H1 (cell line): ENCODE measurements at places on chromosomes 11 and 22.
A peak's percentile ranks its signal among the peaks of the same experiment; 100 is the strongest.

DNA sequence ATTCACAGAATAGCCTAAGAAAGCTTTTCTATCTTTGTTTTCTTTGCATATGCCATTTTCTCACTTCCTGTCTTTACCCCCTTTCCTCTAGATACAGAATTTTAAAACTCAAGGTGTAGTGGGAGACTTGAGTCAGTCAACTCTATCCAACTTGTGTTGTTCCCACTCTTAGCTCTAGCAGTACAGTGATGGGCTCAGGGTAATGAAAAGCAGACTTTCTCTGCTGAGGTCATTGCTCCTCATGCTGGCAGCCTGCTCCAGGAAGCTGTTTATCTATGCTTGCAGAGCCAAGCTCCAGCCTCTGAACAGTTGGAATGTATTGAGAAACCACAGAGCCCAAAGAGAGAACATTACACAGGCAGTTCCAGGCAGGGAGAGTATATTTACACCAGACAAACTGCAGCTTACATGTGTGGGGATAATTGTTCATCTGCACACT, 68.1 kb downstream of the CSTPP1 start:
- no peak for DNase-seq

DNA sequence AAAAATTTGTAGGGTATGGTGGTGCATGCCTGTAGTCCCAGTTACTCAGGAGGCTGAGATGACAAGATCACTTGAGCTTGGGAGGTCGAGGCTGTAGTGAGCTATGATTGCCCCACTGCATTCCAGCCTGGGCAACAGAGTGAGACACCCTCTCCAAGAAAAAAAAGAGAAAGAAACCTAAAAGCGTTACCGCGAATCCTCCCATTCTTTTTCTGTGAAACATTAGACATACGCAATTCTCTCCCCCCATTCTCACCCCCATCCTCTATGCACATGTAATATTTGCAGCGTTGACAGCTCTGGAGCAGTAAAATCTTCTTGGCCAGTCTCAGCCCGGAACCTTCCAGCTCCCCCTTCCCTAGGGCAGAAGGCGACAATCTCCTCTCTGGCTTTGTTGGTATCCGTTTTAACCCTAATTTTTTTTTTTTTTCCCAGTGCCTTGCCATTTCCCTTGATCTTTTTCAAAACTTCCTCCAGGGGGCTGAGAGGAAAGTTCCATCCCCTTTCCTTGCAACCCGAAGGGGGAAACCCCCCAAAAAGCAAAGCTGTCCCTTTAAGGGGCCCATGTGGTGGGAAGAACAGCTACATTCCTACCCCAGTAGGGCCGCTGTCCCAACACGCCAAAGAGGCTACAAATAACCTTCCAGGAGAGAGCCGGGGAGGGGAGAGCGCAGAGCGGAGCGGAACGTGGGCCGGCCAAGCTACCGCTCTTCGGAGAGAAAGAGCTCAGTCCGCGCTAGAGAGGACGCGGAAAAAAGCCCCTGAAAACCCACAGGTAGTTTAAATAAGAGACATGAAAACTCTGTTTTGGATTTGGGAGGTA, 1.9 kb downstream of the LRP4 start:
- no peak for DNase-seq

DNA sequence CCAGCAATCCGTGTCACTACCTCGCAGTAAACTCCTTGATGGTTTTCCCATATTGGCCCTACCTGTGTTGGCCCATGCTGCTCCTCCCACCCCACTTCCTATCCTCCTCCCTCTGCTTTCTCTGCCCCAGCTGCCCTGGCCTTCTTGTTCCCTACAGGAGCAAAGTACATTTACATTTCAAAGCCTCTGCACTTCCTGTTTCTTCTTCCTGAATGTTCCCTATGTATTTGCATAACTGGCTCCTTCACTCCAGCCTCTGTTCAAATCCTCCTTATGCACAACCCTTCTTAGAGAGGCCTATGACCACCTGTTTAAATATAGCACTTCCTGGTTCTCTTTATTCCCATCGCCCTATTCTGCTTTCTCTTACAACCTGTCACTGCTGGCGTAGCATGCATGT, 62.2 kb downstream of the PARVA start:
- no peak for DNase-seq

DNA sequence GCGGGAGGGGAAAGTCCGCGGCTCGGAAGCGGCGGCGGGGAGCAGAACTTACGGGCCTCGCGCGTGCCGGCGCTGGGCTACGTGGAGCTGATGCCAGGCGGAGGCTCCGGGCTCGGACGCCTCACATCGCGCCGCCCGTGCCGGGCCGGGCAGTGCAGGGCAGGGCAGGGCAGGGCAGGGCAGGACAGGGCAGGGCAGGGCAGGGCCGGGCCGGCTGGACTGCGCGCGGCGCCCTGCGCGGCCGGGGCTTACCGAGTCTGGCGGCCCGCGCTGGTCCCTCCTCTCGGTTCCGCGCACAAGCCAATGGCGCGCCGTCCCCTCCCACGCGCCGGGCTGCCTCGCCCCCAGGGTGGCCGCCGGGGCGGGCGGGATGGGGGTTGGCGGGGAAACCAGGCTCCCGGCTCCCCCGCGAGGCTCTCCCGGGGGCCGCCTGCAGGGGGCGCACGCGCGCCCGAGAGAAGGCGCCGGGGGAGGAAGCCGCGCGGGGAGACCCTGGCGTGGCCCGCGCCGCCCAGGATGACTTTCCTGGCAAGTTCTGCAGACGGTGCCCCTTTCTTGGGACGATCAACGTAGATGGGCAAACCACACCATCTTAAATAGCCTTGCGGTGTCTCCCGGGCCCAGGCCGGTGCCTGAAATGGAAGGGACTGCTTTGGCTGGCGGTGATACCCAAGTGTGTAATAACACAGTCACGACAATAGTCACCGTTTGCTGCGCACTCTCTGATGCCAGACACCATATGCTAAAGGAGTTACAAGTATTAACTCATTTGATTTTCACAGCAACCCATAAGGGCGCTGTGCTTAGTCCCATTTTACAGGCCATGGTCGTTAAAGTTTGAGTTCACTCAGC, at the start of gene TP53I11:
TSS of gene TP53I11 (minus strand) at position 259 of the 852 bp plus-strand sequence. CDS start 12,548 bp downstream, outside the sequence.
- DNase-seq: no peak

GRCh38 chr11:96869207-96869606, 479.4 kb downstream of the JRKL start:
- DNase-seq: no peak

DNA sequence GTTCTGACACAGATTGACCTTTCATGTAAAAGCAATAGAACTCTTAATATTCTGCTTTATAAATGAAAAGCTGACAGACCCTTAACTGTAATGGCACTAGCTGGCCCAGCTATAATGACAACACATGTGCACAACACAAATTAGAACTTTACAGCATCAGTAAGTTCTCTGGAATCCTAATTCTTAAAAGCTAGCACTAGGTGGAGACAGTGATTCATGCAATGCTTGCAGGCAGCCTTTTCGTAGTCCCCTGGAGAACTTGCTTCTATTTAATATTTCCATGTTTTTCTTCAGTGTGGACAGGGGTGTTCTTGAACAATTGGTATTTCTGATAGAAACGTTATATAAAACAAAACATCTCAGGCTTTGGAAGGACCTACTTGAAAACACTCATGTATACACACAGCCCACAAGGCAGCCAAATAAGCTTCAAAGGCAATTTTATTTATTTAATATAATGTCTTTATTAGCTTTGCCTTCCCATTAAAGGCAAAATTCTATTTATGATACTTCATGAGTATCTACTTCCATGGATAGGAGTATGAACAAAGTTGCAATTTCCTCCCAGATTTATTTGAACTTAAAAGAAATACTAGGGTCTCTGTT, 374.3 kb upstream of the MPPED2 start:
- no peak for DNase-seq

- DNase-seq: no peak
Measured at GRCh38 chr11:123351375-123351774, 78.7 kb upstream of the GRAMD1B start.

- no peak for DNase-seq
Measured at GRCh38 chr11:134224710-134225664, 516 bp downstream of the VPS26B start.

- DNase-seq: peak; percentile 19
Measured at GRCh38 chr11:9280655-9281301, 15.6 kb upstream of the DENND5A start.

- DNase-seq: no peak
Measured at GRCh38 chr22:31818481-31819392, 64.9 kb downstream of the DEPDC5 start.

GRCh38 chr22:37010976-37011375, 8.3 kb downstream of the TST start:
- no peak for DNase-seq

- DNase-seq: no peak
Measured at GRCh38 chr11:16262645-16262955, 93.7 kb downstream of the SOX6 start.

DNA sequence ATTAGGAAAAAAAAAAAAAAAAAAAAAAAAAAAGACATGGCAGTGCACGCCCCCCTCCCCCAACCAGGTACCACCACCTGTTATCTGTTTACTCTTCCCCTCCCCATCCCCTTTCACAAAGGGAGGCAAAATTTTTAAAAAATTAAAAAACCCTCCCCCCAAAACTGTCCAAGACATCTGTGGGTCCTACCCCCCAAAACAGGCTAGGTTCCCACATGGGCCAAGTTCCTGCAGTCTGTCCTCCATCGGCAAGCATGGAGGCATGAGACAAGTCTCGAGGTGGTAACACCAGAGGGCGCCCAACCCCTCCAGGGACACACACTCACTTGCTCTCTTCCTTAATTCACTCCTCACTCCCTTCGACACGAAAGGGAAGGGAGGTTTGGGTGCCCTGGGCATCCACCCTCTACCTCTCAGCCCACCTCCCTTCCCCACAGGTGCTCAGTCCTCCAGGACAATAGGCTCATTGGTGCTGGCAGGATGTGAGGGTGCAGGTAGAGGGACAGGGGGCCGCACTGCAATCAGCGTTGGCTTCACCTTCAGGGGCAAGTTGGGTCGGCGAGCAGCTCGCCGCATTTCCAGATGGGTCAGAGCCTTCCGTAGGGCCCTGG, 2.2 kb upstream of the TUT1 start:
- no peak for DNase-seq

DNA sequence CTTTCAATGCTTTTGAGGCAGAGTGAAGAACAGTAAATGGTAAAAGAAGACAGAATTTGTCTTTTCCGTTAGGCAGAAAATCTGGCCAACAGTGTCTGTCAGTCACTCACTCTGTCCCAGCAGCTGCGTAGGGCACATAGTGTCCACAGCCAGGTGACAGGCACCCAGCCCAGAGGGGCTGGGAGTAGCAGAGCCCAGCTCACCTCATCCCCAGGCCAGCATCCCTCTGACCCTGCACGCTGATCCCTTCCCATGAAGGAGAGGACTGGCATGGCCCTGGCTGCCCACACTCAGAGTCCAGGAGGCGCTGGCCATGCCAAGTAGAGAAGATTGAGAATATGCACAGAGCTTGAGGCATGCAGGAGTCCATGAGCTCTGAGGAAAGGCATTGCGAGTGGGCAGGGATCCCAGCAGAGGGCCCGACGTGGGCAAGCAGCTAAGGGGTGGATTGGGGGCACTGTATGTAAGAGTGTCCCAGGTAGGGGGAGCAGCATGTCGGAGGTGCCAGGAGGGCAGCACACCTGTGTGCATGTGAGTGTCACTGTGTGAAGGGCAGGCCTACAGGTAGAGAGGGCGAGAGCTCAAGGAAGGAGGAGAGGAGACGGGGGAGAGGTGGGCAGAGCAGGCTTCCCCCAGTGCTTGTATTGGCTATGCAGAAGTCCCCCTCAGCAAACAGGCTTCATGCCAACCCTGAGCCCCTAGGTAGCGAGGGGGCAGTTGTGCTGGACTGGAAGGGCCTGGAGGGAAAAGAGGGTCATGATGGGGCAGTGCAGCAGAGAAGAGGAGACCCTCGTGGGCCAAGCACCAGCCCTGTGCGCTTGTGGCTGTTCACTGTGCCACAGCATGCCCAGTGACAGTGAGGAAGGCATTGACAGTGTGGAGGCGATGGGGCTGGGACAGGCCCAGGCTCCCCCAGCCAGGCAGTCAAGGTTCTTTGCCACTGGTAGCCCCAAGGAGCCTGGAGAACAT, 133.8 kb downstream of the OSBP2 start:
- no peak for DNase-seq

GRCh38 chr22:46650078-46650810, 30.1 kb downstream of the GRAMD4 start:
- DNase-seq: no peak

DNA sequence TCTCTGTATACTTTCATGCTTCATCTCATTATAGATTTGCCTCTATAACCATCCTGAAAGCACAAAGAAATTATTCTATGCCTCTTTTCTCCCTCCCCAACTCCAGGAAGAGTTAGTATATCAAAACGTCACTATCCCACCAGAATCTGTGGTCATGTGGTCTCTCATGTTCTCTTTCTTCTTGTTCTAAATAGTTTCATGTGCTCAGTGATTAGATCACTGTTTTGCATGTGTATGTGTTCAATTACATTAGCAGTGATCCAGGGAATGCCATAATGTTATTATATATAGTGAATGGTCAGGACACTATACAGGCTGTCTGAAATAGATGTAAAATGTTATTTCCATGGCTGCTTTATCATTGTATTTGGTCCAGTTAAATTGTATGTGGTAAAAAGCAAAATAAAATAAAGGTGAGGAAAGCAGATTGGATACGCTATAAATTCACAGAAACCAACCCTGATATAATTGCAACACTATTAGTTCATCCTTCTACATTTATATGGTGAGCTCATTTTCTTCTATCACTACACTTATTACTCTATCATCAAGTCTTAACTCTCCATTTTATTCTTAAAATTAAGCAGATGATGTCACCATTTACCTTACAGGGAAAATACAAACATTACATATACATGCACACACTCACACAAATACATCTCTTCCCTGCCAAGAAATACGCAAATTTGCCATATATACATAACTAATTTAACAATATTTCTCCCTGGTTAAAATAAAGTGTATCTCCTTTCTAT, 26.9 kb upstream of the ANO5 start:
- no peak for DNase-seq

- DNase-seq: peak; percentile 27
Measured at GRCh38 chr22:44523981-44524759, 26.1 kb upstream of the RTL6 start.

DNA sequence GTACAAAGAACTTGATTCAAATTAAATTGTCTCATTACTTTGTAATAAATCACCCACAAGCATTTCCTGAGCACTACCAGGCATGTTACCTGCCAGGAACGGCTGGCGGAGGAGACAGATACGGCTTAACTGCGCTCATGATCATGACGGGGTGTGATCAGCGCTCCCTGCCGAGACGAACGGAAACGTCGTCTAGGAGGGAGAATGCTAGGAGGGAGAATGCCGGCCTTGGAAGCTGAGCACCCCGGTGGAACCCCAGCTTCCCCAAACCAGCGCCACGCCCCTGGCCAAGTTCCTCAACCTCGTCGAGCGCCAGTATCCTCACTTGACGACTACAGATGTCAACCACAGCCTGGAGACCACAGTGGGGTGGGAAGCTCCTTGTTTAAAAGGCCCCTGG, 272.8 kb downstream of the CTTN start:
- no peak for DNase-seq
